ENCODE measurements at places on chromosomes 7 and 10.

- DNase-seq: peak; percentile 63
Observed at GRCh38 chr10:67788028-67788886, 49.7 kb downstream of the DNAJC12 start.

GRCh38 chr7:116259871-116260440 is 49.6 kb downstream of the TES start:
- peak; percentile 91 for DNase-seq

GRCh38 chr7:100584683-100585510 is 1.0 kb downstream of the LRCH4 start:
- DNase-seq: peak; percentile 70

- DNase-seq: no peak
Observed at GRCh38 chr7:86431761-86432160, 211.9 kb upstream of the GRM3 start.

Measured in ELR (cell line).